ENCODE measurements at places on chromosomes 7 and 10.

GRCh38 chr7:50022991-50023390, 70.1 kb downstream of the ZPBP start:
- DNase-seq = no peak

- no peak for DNase-seq
Observed at GRCh38 chr10:67519434-67519833, 176.6 kb downstream of the CTNNA3 start.

- DNase-seq = no peak
Observed at GRCh38 chr10:4813496-4813895, 12.5 kb upstream of the AKR1E2 start.

DNA sequence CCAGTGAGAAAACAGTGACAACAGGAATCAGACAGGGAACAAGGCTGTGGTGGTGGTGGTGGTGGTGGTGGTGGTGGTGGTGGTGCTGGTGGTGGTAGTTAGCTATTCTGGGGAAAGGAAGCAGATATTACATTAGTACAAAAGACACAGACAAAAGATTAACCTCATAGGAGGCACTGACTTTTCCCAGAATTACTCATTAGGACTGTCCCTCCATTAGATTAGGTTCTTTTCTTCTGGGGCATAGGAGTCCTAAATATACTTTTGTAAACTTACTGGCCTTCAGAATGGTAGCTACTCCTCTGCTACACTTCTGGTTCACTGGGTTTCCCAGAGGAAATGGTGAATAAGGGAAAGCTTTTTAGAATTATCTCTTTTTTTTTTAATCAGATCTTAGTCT, 156.6 kb upstream of the SEMA3D start:
- no peak for DNase-seq

- no peak for DNase-seq
Observed at GRCh38 chr7:108045669-108046068, 42.7 kb upstream of the LAMB1 start.

GRCh38 chr10:69679736-69680135, 49.7 kb downstream of the FAM241B start:
- DNase-seq = no peak

DNA sequence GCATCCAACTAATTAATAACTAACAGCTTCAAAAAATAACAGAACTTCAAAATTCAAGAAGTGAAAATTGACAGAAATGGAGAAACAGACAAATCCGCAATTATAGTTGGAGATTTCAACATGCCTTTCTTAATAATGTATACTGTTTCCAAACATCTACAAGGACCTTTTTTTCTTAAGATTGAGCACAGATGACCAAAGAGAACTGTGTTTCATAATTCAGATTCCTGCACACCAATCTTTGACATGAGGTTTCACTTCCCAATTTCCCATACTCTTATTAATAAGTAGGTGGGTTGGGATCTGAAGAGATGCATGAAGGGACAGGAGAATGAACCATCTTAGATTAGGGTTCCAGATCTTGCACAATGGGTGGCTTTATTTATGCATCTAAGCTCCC, 24.9 kb upstream of the GIMAP7 start:
- no peak for DNase-seq

GRCh38 chr7:101146-102046, 91.0 kb upstream of the FAM20C start:
- no peak for DNase-seq

DNA sequence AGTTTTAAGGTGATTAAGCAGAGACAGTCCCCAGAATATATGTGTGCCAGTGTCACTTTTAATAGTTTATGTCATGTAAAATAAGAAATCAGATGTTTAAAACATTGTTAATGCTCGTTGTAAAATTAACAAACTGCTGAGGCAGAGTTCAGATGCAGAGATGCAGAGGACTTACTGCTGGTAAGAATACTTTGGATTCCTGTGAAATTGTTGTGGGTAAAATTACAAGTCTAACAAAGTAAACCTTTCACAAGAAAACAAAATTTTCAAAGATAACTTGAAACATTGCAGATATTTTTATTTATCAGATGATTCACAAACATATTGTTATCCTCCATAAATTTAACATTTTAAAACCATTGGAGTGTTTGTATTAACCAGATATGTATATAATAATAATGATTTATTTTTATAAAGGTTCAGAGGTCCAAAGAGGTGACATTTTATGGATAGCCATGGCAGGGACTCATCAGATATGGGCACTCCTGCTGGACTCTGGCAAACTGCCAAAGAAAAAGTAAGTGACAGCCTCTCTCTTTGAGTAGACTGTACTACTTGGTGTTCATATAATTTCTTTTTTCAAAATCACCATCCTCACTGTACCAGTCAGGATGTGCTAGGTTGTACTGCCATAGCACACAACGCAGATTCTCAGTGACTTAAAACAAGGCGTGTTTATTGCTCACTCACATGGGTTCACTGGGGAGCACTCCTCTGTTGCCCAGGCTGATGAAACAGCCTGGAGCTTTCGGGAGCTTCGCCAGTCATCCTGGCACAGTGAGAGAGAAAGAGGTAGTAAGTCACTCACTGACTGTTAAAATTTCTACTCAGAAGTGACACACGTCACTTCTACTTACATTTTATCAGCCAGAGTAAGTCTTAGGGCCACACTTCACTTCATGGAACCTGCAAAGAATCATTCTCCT, 43.5 kb downstream of the NHLRC2 start:
- DNase-seq = no peak

- DNase-seq = no peak
Observed at GRCh38 chr7:39951226-39952194, 1.5 kb downstream of the CDK13 start.

DNA sequence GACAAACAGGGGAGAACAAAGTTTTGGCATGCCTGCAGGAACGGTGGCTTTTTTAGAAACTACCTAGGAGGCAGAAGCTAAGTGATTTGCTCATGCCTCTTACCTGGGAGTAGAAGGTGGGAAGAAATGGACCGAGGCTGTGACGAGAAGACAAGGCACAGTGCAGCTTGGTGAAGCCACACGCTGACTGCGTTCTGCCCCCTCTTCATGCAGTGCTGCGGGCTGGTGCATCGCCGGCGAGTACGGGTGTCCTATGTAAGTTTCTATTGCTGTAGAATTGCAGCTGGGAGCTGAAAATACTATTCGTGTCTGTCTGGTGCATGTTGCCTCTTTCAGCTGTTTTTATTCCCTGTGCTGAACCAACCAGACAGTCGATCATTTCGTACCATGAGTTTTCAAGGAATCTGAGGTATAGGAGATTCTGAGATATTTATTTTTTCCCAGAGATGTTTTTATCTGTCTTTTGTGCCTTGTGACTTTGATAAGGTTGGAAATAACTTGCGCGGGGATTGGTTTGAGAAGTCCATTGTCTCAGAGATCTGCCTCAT, 120.9 kb downstream of the CACNB2 start:
- no peak for DNase-seq

DNA sequence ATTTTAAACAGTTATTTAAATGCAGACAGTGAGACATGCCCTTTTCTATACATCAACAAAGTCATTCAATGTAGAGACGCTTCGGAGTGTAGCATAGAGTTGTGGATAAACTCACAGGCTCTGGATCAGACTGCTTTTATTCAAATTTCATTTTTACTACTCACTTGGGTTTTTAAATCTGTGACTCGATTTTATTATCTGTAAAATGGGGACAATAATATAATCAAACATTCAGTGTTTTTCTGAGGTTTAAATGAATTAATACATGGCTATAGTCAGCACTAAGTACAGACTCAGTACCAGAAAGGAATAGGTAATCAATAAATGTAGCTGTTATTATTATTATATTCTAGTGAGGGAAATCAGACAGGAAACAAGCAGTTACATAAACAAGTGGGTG, 43.4 kb downstream of the THSD7A start:
- DNase-seq = no peak

- DNase-seq = no peak
Observed at GRCh38 chr7:108415084-108415483, 41.2 kb downstream of the NRCAM start.

DNA sequence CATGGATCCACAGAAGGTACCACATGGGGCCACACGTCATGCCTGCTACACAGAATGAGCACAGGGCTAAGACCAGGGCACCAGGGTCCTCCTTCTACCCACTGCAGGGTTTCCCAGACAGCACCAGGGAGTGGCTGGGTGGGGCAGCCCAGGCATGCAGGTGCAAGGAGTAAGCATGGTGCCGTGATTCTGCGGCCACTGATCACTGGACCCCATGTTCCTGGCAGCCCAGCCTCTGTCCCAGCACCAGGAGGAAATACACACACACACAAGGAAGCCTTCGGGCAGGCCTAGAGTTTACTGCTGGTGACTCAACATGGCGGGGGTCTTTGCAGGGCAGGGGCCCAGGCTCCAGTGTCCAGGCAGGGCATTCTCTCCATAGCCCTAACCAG, 13.9 kb downstream of the ATP6V1F start:
- DNase-seq = no peak

GRCh38 chr7:157846271-157846670, 509.5 kb downstream of the DNAJB6 start:
- no peak for DNase-seq

DNA sequence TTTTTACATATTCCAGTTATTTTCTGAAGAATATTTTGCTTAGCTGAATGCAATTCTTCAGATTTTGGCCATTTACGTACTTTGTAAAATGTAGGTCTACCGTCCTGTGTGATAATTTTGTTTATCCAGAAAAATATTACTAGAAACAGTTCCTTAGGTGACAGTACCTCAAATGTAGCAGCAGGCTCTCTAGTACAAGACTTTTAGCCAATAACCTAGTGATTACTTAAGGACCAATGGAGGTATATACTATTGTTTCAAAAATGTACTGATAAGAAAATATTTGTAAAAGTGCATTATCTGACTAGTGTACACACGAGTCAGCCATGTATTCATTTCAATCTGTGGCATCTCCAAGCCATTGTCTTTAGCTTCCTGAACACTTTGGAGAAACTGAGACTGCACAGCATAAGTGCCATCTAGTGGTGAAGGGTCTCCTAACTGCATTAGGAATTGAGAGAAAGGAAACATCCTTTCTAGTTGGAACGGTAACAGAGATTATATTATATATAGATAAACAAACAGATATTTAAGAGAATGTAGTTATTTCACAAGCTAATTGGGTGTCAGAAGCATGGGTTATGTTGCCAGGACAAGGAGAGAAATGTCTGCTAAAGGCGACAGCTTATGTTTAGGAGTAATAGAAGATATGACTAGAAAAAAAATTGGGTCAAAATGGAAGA, 23.7 kb downstream of the RTKN2 start:
- no peak for DNase-seq

DNA sequence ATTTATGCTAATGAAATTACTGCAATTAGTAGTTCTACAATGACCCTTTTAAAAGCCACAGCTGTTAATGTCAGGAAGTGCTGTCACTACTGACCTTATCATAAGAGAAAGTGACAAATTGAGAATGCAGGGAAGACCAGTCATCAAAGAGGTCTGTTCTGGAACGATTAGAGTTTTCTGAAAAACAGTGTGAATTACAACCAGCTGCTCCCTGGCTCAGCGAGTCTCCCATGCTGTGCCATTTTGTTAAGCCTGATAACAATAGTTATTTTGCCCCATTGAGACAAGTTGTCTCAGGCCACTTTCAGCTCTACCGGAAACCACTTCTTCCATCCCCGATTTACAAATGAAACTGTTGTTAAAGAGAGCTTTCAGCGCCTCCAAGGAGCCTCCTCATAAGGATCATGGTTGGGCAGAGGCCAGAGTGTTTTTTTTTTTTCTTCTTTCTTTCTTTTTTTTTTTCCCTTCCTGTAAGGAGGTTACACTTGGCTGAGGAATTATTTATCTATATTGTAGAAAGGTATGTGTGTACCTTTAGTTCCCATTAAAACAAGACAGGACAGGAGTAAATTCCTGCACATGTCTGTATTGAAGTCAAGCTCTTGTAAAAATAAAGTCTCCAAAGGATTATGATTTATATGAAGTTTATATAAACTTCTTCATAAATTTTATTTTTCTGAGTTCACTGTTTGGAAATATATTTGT, 173.6 kb downstream of the CDCA7L start:
- no peak for DNase-seq

- no peak for DNase-seq
Observed at GRCh38 chr7:137519181-137519691, 175.7 kb upstream of the PTN start.

DNA sequence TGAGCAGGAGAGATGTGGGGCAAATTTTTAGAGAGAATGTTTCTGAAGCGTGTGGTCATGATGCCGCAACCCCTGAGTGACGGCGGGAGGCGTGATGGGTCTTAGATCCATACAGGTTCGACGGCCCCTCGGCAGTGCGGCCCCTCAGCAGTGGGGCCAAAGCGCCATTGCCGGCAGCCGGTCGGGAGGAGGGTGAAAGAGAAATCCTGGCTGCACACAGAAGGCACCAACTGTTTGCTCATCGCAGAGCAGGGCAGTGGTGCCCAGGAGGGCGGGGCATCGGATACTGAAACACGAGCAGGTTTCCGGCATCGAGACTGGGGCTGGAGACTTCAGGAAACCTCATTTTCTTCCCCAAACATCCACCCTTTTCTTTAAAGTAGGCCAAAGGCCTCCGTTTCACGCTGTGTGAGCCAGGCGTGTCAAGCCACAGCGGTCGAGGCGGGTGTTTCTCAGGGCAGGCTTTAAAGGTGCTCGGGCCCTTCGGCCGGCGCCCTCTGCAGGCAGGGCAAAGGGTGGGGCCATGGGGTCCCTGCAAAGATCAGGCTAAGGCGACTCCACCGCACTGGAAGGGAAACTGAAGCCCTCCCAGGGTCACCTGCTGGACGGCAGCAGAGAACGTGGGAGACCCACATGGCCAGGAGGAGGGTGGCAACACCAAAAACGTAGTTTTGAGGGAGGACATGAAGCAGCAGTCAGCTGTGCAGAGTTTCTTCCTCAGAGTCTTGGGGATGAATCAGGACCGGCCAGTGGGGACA, 42.0 kb upstream of the PPP2R2D start:
- no peak for DNase-seq

- DNase-seq = no peak
Observed at GRCh38 chr7:94639384-94639783, 16.5 kb downstream of the SGCE start.

- no peak for DNase-seq
Observed at GRCh38 chr10:95303535-95303934, 12.7 kb upstream of the PDLIM1 start.

GRCh38 chr7:130442601-130443000, 1.8 kb upstream of the CEP41 start:
- DNase-seq = no peak

GRCh38 chr10:96365571-96365970, 6.8 kb upstream of the OPALIN start:
- DNase-seq = no peak

- no peak for DNase-seq
Observed at GRCh38 chr7:10592604-10593003, 381.1 kb upstream of the PHF14 start.

GRCh38 chr10:23478570-23478969, 39.7 kb downstream of the OTUD1 start:
- no peak for DNase-seq

GRCh38 chr10:122376364-122376961, 2.0 kb downstream of the PLEKHA1 start:
- no peak for DNase-seq

All from GOT3 (cell line).